Suprapubic skin (tissue), 4 donors: ENCODE measurements at places on chromosomes 2 and 18. TPM values are rescaled to one million over a fixed set of nuclear protein-coding genes. Genes with fewer than 3 reads are reported as not detected.

The RRM2 gene
- 1.1 TPM for total RNA-seq

The HOXD9 gene
- total RNA-seq: 3.1 TPM

The ERFE gene
- total RNA-seq: not detected

The SNRNP200 gene
- 75.8 TPM for total RNA-seq

The SCTR gene
- not detected for total RNA-seq

The MEP1B gene
- total RNA-seq: not detected

The FBXO36 gene
- 4.5 TPM for total RNA-seq

GRCh38 chr2:174608866-174609214 lies 11.2 kb upstream of the WIPF1 start:
- no peaks in the 10 kb centered on the region for H3K36me3 ChIP-seq
- H3K27me3 ChIP-seq: no peaks in the 10 kb centered on the region
- no peak for DNase-seq
- H3K27ac ChIP-seq: no peak overlapping the region
- H3K4me3 ChIP-seq: no peak overlapping the region

DNA sequence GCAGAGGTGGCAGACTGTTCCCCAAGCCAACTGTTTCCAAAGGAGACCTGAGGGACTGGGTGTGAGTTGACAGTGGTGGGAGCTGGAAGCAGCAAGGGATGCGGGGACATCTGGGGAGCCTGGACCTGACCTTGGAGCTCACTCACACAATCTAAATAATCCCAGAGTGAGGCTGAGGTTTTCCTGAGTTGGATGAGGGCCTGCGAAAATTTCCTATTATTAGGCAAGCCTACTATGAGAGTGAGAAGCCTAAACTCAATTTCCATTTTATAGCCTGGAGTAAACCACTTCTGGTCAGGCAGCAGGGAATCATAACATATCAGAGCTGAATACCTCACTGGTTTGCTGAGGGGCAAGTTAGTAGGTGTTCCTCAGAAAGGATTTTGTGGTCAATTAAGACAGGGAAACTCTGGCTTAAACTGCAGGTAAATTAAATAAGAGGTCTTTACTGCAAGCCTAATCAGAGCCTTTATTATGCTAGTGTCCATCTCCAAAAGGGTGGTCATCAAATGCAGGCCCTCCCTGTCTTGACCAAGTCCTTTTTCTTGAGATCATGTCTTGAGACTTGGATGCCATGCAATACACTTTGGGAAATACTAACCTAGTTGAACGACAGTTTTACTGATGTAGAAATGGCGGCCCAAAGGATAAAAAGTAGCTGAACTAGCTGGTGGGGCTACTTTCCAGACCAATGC lies 1.7 kb upstream of the COX5B start:
- H3K36me3 ChIP-seq: peaks cover 21% of the 10 kb centered on the region
- no peak for DNase-seq
- H3K27ac ChIP-seq: no peak overlapping the region
- no peak overlapping the region for H3K4me3 ChIP-seq
- peaks cover 16% of the 10 kb centered on the region for H3K4me1 ChIP-seq

GRCh38 chr2:201151127-201151981 lies 31.6 kb upstream of the CASP10 start:
- DNase-seq: no peak
- H3K36me3 ChIP-seq: peaks cover 64% of the 10 kb centered on the region
- peak overlapping the region; percentile 20 for H3K27ac ChIP-seq
- no peaks in the 10 kb centered on the region for H3K27me3 ChIP-seq
- no peak overlapping the region for H3K4me3 ChIP-seq

- DNase-seq: no peak
- H3K4me3 ChIP-seq: no peak overlapping the region
- no peak overlapping the region for H3K27ac ChIP-seq
- no peaks in the 10 kb centered on the region for H3K36me3 ChIP-seq
- no peaks in the 10 kb centered on the region for H3K27me3 ChIP-seq
These were observed 285.1 kb downstream of the MBD5 start for GRCh38 chr2:148306027-148306426.

- peak overlapping the region; percentile 47 for H3K27ac ChIP-seq
- no peak overlapping the region for H3K4me3 ChIP-seq
- peaks cover 12% of the 10 kb centered on the region for H3K4me1 ChIP-seq
- H3K27me3 ChIP-seq: no peaks in the 10 kb centered on the region
- no peaks in the 10 kb centered on the region for H3K36me3 ChIP-seq
These were observed 9.0 kb upstream of the DSEL start for GRCh38 chr18:67525328-67526099.

DNA sequence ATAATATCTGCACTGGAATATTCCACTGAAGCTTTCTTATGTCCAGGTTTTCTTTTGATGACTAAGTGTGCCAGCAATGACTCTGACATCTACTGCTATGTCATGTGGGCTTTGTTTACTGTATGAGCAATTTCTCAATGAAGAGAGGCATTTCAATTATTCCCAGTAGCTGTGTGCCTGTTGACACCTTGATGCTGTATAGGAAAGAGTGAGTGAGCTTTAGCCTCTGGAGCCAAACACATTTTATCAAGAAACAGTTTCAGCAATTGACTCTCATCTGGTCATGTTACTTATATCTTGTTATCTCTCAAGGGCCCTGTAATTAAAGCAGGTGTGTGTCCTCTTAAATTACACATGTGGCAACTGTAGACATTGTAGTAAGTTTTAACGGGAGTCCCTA lies 493.2 kb upstream of the FANCL start:
- no peak overlapping the region for H3K4me3 ChIP-seq
- DNase-seq: no peak
- H3K27me3 ChIP-seq: no peaks in the 10 kb centered on the region
- no peaks in the 10 kb centered on the region for H3K4me1 ChIP-seq
- no peak overlapping the region for H3K27ac ChIP-seq

DNA sequence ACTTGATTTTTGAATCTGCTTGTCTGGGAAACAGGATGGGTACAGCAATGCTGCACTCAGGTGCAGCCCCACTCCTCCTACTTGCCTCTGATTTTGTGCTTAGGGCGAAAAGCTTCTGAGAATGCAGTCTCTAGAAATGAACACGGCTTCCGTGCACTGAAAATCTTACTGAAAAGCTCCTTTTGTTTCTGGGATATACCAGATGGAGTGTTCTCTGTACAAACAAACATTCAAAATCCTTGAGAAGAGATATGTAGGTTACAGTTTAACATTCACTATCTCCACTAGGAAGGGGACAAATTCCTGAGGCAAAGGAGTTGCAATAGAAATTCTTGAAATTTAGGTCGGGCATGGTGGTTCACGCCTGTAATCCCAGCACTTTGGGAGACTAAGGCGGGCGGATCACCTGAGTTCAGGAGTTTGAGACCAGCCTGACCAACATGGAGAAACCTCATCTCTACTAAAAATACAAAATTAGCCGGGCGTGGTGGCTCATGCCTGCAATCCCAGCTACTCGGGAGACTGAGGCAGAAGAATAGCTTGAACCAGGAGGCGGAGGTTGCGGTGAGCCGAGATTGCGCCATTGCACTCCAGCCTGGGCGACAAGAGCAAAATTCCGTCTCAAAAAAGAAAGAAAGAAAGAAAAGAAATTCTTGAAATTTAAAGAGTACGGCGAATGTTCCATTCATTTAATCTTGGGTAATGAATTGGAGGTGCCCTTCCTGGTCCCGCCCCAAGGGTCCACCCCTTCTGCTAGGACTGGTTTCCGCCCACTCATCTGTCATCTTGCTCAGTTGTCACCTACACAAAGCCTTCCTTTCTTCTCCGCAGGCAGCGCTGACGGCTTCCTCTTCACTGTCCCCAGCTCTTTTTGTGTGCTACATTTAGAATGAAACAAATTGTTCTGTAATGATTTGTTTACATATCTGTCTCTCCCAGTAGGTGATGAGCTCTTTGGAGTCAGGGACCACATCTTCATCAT lies 92.4 kb downstream of the SOCS6 start:
- DNase-seq: no peak
- no peaks in the 10 kb centered on the region for H3K4me1 ChIP-seq
- H3K36me3 ChIP-seq: no peaks in the 10 kb centered on the region
- no peaks in the 10 kb centered on the region for H3K27me3 ChIP-seq
- no peak overlapping the region for H3K4me3 ChIP-seq

DNA sequence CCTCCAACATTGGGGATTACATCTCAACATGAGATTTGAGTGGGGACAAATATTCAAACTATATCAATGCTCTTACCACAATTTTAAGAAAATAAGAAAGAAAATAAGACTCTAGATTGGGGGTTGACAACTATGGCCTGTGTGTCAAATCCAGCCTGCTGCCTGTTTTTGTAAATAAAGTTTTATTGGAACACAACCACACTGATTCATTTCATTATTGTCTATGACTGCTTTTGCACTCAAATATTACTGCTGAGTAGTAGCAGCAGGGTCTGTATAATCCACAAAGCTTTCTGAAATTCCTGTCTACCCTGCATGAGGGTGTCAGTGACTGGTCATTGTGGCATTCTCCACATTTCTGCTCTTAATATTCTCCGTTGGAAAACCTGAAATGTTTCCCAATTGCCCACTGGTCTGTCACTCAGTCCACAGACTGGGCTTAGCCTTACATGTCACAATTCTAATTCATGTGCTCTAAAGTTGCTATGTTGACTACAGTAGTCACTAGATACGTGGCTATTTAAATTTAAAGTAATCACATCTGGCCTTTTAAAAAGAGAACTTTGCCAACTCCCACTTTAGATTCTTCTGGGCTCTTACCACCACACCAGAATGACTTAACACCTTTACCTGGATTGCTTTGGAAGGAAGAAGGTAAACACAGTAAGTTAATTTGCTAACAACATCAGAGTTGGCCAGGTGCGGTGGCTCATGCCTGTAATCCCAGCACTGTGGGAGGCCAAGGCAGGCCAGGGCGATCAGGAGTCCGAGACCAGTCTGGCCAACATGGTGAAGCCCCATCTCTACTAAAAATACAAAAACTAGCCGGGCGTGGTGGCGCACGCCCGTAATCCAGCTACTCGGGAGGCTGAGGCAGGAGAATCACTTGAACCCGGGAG lies 86.9 kb downstream of the CLHC1 start:
- H3K4me1 ChIP-seq: peaks cover 15% of the 10 kb centered on the region
- peak overlapping the region; percentile 71 for H3K27ac ChIP-seq
- H3K36me3 ChIP-seq: no peaks in the 10 kb centered on the region
- H3K27me3 ChIP-seq: no peaks in the 10 kb centered on the region
- no peak for DNase-seq
- H3K4me3 ChIP-seq: no peak overlapping the region

- no peaks in the 10 kb centered on the region for H3K4me1 ChIP-seq
- H3K27me3 ChIP-seq: no peaks in the 10 kb centered on the region
- H3K4me3 ChIP-seq: no peak overlapping the region
- H3K36me3 ChIP-seq: no peaks in the 10 kb centered on the region
These were observed 805.2 kb downstream of the SLC4A3 start for GRCh38 chr2:220432645-220433044.

DNA sequence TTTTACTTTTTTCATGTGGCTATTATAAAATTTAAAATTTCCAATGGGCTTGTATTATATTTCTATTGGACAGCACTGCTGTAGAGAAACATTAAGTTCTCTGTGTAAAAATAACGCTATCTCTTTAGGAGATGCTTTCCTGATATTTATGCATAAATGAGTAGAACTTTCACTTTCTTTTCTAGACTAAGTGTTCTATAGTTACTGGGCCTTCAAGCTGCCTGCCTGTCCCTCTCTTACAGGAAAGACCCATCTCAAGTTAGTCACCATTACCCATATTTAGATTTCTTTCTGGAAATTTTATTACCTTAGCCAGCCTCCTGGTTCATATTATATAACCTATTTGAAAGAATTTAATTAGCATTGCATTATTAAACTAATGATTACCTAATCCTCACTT lies 4.8 kb downstream of the ITGA4 start:
- no peak overlapping the region for H3K4me3 ChIP-seq
- H3K4me1 ChIP-seq: peaks cover 25% of the 10 kb centered on the region
- no peaks in the 10 kb centered on the region for H3K27me3 ChIP-seq
- no peak overlapping the region for H3K27ac ChIP-seq

- H3K27ac ChIP-seq: no peak overlapping the region
- H3K4me1 ChIP-seq: no peaks in the 10 kb centered on the region
- H3K4me3 ChIP-seq: no peak overlapping the region
These were observed 971.4 kb downstream of the DPP10 start for GRCh38 chr2:115413791-115414190.

- no peak for DNase-seq
- peaks cover 1% of the 10 kb centered on the region for H3K4me1 ChIP-seq
- H3K27ac ChIP-seq: no peak overlapping the region
- H3K4me3 ChIP-seq: no peak overlapping the region
These were observed 44.3 kb upstream of the FIGN start for GRCh38 chr2:163779970-163780597.

DNA sequence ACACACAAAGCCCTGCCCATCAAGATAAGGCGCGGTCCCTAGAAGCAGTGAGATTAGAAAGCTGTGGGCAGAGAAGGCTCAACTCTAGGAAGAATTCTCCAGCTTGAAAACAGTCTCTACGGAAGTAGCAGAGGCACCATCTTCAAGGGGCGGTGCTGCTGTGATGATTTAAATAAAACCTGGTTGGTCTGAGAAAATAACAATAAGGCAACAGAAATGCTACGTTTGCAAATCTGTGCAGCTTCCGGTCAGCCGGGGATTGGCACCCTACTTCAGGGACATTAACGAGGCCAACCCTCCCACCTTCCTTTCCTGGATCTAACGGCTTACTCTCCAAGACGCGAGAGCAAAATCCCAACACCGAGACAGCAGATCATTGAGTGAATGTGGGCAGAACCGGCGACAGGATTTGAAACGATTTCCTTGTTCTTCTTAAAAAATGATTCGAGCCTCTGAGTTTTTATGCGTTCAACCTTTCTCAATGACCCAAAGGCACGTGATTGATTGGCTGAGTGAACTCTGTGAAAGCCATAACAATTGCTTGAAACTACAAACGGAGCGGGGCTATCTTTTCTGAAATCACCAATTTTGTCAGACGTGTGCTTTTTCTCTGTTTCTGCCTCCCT lies 93.7 kb upstream of the ZNF516 start:
- no peaks in the 10 kb centered on the region for H3K36me3 ChIP-seq
- H3K4me1 ChIP-seq: peaks cover 3% of the 10 kb centered on the region
- no peak for DNase-seq
- peak overlapping the region; percentile 34 for H3K4me3 ChIP-seq

- H3K27ac ChIP-seq: no peak overlapping the region
- no peak overlapping the region for H3K4me3 ChIP-seq
- H3K27me3 ChIP-seq: no peaks in the 10 kb centered on the region
- H3K36me3 ChIP-seq: no peaks in the 10 kb centered on the region
These were observed 166.6 kb downstream of the FAM210A start for GRCh38 chr18:13559754-13560153.

- H3K27ac ChIP-seq: no peak overlapping the region
- H3K36me3 ChIP-seq: peaks cover 3% of the 10 kb centered on the region
- DNase-seq: no peak
- H3K4me3 ChIP-seq: no peak overlapping the region
These were observed 65.6 kb upstream of the REV1 start for GRCh38 chr2:99555404-99555803.

- no peak for DNase-seq
- H3K27ac ChIP-seq: no peak overlapping the region
- H3K4me3 ChIP-seq: no peak overlapping the region
- no peaks in the 10 kb centered on the region for H3K4me1 ChIP-seq
- H3K36me3 ChIP-seq: no peaks in the 10 kb centered on the region
These were observed 137.0 kb upstream of the NCKAP5 start for GRCh38 chr2:133705287-133705686.
